ENCODE measurements at places on chromosomes 6 and 20.

- no peak for DNase-seq
Measured at GRCh38 chr6:105113422-105113821, 66.4 kb downstream of the POPDC3 start.

DNA sequence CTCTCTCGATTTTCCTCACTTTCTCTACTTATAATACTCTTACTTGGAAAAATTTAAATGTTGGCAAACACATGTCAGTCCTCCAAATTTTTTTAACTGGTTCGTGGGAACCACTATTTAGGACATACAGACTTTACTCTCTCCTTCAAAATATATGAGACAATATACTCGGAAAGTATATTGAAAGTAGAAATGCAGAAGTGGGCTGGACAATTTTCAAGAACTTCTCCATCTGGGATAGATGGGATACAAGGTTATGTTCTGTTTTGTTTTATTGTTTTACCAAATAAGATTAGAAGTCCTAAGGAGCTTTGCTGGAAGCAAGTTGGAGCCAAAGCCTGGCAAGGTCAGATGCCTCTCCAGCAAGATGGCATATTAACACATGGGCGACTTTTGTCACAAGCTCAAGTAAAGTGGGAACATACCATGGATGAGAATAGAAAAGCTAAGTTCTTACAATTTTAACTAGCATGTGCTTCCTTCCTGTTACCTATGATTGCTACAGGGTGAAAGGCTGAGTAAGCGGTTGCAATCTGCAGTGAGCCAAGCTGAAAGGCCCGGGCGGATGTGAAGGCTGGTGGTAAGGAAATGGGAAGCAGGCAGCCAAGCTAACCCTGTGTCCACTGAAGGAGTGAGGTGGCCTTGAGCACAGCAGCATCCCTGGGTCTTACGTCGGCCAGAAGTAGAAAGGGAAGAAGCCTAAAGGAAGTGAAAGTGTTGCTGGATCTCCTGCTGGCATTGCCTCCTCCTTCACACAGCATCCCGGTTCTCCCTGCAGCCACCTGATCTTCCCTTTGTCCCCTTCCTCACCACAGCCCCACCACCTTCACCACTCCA lies 7.1 kb downstream of the MAP3K5 start:
- DNase-seq = no peak

DNA sequence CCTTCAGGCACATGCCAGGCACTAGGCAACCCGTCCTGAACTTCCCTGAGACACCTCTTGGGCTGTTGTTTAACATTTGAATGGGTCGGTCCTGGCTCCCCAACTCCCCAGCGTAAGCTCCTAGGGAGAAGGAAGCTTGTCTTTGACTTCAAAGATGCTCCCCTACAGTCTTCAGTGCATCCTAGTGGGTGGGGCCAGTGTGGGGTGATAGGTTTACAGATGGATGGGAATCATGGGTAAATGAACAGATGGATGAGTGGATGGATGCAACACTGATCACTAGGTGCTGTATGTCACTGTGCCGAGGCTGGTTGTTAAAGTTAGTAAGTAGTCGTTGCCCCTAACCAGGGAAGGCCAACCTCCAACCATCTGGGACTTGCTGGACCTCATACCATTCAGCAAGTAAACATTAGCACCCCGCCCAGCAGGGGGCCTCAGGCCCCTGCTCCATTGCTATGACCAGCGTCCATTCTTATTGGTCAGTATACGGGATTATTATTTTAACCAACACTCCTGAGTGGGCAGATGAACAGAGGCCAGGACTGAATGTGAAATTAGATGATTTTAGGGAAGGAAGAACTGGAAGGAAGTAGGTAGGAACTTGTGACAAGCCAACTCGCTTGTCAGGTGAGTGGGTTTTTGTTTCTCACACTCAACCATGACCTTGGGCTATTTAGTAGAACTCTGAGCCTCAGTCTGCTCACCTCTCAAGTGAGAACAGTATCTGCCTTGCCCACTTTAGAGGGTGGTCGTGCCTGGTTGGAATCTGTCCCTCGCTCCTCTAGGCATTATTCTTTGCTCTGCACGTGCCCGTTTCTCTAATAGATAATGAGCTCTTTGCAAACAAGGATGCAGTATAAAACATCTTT lies 82.9 kb upstream of the FOXP4 start:
- no peak for DNase-seq

GRCh38 chr6:139115989-139116758 lies 18.7 kb upstream of the HECA start:
- no peak for DNase-seq

DNA sequence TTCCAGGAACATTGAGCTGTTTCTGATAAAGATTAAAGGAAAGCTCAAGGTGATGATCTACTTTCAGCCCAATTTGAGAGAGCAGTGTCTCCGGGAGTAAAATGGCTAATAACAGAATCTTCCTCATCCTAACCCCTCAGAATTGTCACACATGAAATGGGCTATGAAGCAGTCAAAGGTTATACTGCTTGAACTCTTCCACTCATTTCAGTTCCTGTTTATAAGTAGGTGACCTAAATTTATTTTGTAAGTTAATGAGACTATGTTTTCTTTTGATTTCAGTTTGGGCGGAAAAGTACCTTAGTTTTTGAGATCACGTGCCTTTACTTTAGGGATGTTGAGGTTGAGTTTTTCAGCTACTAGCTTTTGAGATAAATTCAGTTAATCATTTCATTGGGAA lies 47.2 kb downstream of the QKI start:
- no peak for DNase-seq

GRCh38 chr20:49775229-49775693 lies 37.4 kb upstream of the SLC9A8 start:
- DNase-seq = peak; percentile 11

- DNase-seq = no peak
Measured at GRCh38 chr6:54874349-54875048, 27.9 kb downstream of the FAM83B start.

DNA sequence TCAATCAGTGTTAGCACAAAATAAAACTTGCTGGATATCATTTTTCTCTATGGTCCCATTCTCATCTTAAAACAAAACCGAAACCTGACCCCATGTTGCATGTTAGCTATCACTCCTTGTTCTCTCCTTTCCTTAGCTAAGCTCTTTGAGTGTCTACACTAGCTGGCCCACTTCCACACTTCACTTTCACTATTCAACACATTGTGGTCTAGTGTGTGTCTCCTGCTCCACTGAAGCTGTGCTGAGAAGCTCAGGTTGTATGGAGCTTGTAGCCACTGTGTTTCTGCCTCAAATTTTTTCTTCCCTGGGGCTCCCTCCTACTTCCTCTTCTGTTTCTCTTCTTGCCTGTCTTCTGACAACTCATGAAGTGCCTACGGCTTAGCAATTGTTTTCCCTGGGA lies 223.0 kb downstream of the NKAIN2 start:
- DNase-seq = no peak

- DNase-seq = no peak
Measured at GRCh38 chr6:128098000-128098581, 197.2 kb upstream of the THEMIS start.

- DNase-seq = no peak
Measured at GRCh38 chr6:15642276-15642675, 20.6 kb downstream of the DTNBP1 start.

GRCh38 chr6:70651326-70651905 lies 16.3 kb upstream of the SMAP1 start:
- no peak for DNase-seq

- DNase-seq = no peak
Measured at GRCh38 chr6:7535498-7535897, 6.0 kb upstream of the DSP start.

DNA sequence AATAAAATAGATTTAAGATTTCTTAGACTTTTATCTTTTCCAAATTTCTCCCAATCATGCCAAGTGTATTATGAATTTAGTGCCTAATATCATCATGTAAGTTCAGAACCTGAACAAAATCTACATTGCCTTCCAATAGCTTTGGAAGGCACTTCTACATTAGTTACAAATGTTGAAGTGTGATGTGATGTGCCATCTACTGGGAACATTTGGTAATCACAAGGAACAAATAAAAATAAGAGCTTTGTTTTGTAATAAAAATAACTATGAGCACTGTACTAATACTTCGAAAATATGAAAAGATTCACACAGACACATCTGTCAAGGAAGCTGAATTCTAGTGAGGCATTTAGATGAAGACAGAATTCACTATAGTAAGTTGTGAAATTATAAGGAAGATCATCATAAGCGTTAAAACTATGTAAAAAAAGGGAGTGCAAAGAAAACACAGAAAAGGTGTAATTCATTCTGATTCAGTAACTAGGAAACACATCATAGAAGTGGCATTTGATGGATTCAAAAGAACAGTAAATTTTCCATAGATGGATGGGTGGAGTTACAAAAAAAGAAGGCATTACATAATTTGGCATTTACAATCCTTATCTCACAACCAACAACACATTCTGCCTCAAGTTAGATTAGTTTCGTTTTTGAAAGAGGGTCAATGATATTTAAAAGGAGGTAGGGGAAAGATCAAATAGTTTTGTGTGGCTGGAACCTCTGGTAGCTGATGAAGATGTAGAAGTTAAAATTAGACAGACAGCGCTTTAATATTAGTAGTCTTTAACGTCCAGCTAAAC lies 161.0 kb downstream of the ASCC3 start:
- no peak for DNase-seq

- peak; percentile 41 for DNase-seq
Measured at GRCh38 chr20:51541189-51542032, 1.1 kb downstream of the NFATC2 start.

DNA sequence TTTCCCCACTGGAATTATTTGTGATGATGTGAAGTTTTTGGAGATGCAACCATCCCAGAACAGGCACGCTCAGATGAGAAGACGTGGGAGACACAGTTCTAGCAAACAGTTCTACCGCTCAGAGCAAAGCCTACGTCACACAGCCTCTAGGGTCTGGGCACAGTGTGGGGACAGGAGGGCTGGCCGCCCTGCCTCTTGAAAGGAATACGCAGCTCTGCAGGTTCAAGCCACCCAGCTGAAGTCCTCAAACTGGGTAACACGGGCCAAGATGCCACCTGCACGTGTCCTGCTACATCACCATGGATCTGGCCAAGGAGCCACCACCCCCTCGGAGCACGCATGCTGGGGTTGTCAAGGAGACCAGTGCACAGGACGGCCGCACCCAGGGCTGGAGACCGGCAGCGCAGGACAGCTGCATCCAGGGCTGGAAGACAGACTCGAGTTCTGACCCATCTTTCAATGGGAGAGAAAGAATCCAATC lies 75.0 kb downstream of the NOL4L start:
- no peak for DNase-seq

GRCh38 chr20:20713244-20713765 lies 861 bp upstream of the RALGAPA2 start:
- DNase-seq = no peak

- no peak for DNase-seq
Measured at GRCh38 chr20:32839227-32839981, 19.3 kb upstream of the EFCAB8 start.

GRCh38 chr6:100382031-100382430 lies 82.7 kb downstream of the SIM1 start:
- no peak for DNase-seq
